H4 (cell line): ENCODE measurements at places on chromosomes 5 and 9. TPM values are rescaled to one million over a fixed set of nuclear protein-coding genes. Genes with fewer than 3 reads are reported as not detected.

The TAF9 gene
- 149 and 164 TPM in 2 replicates for total RNA-seq

The SHROOM1 gene
- 0.91 and 9.0 TPM in 2 replicates for total RNA-seq

The PPP3R2 gene
- not detected in 2 replicates for total RNA-seq

The GZMA gene
- total RNA-seq, result not detected in 2 replicates

The ADAM19 gene
- 4.9 and 5.6 TPM in 2 replicates for total RNA-seq

The RLN2 gene
- total RNA-seq, result not detected in 2 replicates

The POLR3G gene
- 17.4 and 19.7 TPM in 2 replicates for total RNA-seq

GRCh38 chr9:123073441-123073840, 40.0 kb downstream of the GPR21 start:
- no peak for DNase-seq

DNA sequence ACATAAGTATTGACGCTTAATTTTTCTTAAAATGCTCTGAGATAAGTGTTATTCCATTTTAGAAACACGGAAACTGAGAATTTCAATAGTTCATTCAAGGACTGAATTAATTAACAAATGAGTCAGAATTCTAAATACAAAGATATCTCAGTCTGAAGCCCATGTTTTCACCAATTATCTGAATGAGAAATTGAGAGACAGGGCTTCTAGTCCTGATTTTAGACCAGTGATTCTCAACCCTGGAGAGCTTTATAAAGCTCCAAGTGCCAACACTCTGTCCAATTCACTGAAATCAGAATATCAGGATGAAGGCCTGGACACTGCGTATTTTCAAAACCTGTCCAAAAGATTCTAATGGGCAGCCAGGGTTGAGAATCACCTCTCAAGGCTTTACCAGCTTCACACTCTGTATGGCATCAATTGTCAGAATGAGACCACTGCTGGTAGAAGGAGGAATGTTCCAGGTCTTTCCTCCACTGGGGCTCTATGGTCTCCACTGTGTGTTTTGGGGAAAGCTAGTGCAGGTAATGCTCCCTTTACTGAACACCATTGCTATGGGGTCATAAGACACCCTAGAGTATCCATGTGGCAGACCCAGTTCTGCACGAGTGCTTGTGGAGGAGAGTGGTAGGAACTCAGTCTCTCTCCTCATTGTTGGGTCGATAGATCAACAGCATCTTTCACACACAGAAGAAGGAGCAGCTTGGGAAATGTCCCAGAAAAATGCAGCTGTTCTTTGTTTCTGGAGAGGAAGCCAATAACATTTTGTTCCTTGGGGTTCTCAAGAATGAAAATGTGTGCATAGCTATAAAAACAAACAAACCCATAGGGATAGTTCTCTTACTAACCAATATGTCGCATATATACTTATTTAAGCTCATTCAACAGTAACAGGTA, 99.7 kb upstream of the OSMR start:
- no peak for DNase-seq

- no peak for DNase-seq
These were observed 135.8 kb downstream of the RPS23 start for GRCh38 chr5:82142217-82142841.

- no peak for DNase-seq
These were observed 46.4 kb upstream of the ALDH1B1 start for GRCh38 chr9:38345851-38346755.

DNA sequence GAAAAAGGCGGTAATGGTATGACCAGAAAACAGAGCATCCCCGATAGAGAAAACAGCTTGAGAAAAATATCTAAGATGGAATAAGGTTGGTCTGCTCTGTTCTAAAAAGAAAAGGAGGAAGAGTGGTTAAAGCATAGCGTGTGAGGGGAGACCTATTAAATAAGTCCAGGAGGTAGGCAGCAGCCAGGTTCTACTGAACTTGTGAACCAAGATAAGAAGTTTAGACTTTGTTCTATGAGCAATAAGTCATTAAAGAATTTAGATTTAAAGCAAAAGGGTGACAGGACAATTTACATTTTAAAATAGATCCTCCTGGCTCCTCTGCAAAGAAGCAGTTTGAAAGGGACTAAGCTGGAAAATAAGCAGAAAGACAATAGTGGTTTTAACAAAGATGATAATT, 81.3 kb upstream of the COX7C start:
- no peak for DNase-seq

- DNase-seq, result peak; percentile 44
These were observed 83.2 kb upstream of the LIFR start for GRCh38 chr5:38639377-38640358.

DNA sequence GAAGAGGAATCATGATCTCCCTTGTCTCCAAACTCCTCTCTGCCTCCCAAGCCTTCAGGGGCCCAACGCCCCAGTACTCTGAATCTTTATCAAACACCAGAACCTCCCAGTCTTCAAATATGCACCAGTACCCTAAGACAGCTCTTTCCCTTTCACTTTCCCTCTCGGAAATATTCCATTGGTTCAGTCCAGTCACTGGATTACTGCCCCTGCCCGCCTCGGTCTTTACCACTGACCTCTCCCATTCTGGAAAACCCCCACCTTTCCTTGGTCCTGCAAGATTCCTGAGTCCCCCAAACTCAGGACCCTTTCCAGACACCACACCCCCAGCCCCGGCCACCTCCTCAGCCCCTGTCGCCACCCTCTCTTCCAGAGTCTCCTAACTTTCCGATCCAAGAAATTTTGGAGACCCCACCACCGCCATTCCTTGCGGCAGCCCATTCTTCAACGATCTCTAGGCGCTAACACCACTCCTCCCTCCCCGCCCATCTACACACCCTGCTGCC, 674 bp downstream of the C5orf15 start:
- DNase-seq, result peak; percentile 36

DNA sequence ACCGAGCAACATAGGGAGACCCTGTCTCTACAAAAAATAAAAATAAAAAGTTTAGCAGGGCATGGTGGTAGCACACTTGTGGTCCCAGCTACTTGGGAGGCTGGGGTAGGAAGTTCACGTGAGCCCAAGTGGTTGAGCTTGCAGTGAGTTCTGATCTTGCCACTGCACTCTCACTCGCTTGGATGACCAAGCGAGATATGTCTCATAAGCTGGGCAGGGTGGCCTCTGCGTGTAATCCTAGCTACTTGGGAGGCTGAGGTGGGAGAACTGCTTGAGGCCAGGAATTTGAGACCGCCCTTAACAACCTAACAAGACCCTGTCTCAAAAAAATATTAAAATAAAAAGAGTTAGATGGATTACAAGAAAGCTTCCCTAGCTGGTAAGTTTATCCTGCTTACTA, 32.5 kb downstream of the RASA1 start:
- DNase-seq, result no peak

DNA sequence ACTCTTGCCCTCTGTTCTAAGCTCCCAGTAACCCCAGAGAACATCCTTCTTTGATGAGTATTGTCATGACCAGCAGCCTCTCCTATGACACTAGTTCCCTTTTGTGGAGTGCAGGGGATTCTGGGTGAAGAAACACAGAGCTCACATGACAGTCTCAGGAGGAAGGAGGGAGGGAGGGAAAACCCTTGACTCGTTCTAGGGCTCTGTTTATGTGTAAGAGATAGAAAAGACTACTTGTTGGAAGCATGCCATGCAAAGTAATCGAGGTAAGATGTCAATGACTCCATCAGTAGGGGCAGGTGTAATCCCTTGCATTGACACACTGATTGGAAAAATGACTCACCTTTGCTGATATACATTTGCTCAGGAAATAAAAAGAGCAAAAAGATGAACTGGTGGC, 190.2 kb upstream of the ELL2 start:
- no peak for DNase-seq

DNA sequence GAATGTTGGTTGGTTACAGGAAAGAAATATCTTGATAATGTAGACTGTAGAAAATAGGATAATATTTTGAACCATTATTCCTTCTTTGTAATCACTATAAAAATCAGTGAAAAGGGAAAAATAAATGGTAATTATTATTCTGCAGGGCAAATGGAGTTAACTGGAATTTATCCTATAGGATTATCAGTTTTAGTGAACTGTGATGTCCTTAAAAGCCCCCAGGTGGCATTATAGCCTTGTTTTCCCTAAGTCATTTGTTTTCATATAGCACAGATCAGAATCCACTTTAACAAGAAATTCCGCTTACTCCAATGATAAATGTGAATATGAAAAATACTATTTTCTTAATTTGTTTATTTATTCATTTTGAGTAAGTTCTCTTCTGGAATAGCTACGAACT, 26.2 kb upstream of the WDR41 start:
- DNase-seq, result peak; percentile 5

GRCh38 chr5:40649463-40650030, 30.2 kb upstream of the PTGER4 start:
- no peak for DNase-seq

DNA sequence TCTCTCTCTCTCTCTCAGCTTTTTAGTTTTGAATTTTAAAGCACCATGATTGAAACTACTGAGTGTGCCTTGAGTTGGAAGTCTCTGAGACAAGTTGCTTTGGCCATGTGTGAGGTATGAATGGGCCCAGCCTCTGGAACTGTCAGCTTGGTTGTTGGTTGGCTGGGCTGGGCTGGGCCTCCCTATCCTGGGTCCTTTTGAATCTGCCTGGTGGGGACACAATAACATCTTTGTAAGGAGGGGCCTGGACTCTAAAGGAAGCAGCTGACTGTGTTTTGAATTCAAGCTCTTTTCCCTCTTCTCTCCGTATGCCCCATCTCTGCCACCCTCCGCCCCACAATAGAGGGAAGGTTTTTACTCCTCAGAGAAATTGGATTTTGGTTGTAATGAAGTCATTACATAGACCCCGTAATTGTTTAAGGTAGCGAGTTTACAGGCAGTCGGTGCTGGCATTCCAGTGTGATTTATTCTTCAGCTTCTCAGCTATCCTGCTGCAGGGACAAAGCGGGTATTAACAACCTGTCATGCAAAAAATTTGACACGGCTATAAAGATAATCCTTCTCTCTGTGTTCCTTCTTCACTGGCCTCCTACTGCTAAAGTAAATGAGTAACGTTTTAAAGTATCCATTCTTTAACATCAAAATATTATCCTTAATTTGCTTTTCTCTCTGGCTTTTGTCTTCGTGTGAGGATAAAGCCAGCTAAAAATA, 105.4 kb downstream of the DAPK1 start:
- DNase-seq, result no peak

DNA sequence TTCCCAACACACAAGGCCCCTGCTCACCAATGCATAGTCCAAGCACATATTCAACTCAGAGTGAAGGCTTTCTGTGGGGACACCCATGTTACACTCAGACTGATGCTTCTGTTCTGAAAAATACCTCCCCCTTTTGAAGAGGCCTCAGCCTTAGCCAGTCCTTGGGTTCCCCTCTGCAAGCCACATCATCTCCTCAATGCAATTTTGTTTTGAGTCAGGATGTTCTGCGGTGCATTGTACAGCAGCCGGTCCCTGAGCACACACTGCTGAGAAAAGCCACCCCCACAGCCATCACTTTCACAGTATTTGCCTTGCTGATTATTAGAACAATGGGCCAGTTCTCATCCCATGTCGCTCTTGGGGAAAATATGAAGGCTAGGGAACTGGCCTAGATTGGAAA, 241.2 kb downstream of the FAM114A2 start:
- DNase-seq, result no peak

- DNase-seq, result no peak
These were observed 936.1 kb upstream of the WWC1 start for GRCh38 chr5:167355346-167355745.

GRCh38 chr9:98135558-98135934, 16.5 kb upstream of the TRIM14 start:
- DNase-seq, result no peak

DNA sequence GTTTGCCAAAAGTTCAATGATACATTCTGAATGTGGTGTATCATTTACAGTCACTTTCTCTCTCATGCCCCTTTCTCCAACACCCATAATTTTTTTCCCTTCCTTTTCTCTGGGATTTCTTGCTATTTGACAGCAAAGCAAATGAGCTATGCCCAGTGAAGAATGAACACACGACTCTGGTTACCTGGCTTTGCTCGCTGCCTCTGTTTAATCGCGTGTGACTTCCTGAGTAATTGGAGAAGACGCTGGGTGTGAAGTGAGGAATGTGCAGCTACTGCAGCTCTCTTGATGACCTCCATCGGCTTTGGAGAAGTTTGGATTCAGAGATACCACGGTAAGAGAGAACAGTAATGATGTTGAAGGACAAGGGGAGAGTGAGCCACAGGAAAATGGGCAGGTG, 651.8 kb downstream of the KIF4B start:
- no peak for DNase-seq
